ENCODE measurements at places on chromosomes 4 and X.

GRCh38 chr4:30443289-30443688 is 276.9 kb upstream of the PCDH7 start:
- no peak for DNase-seq

GRCh38 chr4:11739992-11740391 is 311.3 kb upstream of the HS3ST1 start:
- DNase-seq: peak; percentile 20

- peak; percentile 91 for DNase-seq
These were observed 5.3 kb downstream of the KIT start for GRCh38 chr4:54662901-54663585.

DNA sequence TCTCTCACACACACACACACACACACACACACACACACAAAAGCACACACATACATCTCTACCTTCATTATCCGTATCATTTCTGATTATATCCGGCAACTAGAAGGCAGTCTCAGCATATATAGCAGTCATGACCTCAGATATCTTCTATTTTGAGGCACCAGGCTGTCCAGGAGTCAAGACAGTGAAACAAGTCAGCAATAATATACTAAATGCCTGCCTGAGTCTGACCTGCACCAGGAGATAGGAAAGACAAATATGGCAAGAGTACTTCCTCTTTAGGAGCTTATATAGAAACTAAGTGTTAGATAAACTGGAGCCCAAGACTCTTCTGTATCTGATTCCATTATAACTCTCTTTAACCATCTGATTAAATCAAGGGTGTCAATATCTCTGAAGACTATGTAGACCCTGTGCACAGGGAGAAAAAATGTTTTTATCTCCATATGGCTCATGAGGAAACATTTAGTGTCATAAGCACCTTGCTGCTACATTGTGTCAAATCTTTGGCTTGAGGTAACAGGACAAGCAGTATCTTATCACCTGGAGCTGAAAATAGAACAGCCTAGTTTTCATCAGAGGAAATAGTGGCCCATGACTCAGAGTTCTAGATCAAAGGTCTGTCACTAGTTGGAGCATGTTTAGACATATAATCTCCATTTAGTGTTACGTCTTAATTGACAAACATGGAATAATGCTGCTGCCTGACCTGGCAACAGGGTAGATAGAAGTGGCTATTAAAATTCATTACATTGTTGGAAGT is 27.0 kb upstream of the FAM47B start:
- DNase-seq: peak; percentile 18

DNA sequence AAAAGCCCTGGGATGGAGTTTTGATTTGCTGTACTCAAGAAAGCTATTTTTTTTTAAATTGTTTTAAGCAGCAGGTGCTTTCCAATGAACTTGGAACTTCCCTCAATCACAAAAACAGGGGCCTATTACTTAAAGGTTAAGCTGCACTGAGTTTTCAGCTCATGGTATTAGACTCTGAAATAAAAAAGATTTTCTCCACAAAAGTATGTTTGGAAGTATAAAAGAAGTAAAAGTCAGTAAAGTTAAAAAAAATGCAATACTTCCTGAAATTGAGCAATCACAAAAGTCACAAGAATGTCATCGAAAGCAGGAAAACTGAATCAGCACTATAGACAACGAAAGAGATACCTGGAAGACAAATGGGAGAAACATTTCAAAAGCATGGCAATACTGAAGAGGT is 38.9 kb upstream of the PLAC8 start:
- DNase-seq: no peak

GRCh38 chr4:123244137-123244536 is 152.5 kb upstream of the SPRY1 start:
- DNase-seq: no peak

- DNase-seq: no peak
These were observed 14.0 kb downstream of the SOD3 start for GRCh38 chr4:24809376-24809775.

DNA sequence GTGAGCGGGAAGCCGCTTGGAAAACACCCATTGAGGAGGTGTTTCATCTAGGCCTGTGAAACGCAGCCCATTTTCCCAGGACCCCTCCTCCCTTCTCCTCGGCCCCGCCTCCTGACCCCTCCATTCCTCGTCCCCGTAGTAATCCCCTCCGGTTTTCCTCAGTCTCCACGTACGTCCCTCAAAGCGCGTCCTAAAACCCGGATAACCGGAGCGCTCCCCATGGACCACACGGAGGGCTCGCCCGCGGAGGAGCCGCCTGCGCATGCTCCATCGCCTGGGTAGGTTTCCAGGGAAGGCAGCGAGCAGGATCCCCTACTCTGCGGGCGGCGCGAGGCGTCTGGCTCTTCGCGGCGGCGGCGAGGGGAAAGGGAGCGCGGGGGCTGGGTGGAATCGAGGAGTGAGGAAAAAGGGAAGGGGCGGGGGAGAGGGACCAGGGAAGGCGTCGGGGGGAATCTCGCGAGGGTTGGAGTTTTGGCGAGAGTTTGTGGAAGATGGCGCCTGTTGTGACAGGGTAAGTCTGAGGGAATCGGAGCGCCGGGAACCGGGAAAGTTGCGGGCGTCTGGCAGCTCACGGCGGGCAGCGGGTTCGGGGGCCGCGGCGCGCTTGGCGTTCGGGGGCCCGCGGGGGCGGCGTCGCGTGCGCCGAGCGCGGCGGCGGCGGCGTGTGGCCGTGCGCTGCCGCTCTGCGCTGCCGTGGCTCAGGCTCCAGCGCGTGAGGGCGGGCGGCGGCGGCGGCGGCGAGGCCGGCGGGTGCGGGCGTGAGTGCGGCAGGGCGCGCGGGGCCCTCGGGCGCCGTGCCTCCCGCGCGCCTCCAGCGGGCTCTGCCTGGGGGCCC is at the start of gene RBPJ:
RBPJ (plus strand) TSS at position 477 of the 835 bp plus-strand sequence; CDS start at position 492, 15 bp downstream.
- DNase-seq: peak; percentile 95

- DNase-seq: no peak
These were observed 1.7 kb upstream of the SRP72 start for GRCh38 chr4:56465599-56466295.

GRCh38 chr4:106708464-106708816 is 327.7 kb downstream of the DKK2 start:
- peak; percentile 82 for DNase-seq

DNA sequence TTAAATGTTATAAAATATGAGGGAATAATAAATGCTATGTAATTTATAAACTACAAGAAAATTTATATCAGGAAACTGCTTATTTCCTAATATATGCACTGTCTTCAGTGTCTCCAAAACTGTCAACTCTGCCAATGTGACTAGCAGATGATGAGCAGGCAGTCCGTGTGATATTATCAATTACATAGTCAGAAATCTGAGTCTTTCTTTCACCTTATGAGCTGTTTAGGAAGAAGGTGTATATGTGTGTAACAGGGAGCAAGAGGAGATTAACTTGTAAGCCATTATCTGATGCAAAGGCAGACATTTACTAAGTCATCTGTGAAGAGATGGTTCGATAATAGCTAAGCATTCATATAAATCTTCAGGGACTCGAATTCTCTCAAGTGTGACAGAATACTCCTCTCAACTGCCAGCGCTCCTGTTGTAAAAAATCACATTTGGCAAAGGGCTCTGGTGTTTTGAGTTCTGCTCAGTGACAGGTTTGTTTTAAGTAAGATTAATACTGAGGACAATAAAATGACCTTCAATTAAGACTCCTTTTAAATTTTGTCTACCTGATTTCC is 79.7 kb downstream of the SNCA start:
- no peak for DNase-seq

DNA sequence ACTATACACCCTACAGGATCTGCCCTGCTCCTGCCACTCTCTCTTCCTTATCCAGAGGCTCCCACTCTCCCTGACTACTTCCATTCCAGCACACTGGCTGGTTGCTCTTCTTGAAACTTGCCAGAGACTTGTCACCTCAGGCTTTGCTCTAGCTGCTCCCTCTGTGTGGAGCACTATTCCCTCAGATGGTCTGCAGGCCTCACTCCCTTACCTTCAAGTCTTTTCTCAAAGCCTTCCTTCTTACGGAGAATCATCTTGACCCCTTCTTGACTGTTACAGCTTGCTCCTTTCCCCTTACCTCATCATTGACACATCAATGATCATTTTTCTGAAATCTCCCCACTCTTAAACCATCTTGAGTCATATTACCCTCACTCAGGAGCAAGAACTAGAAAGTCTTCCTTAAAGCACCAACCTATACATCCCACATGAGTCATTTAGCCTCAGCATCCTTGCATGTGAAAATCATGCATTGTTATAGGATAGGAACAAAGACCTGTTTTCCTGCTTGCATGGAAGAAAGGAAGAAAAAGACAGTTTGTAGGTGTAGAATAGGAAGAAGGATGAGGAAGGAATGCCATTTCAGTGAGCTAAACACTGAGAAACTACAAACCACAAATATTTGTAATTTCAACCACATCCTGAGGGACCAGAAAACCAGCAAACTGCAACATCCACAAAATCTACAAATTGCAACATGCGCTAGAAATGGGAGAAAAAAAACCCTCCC is 55.7 kb downstream of the ANTXR2 start:
- peak; percentile 9 for DNase-seq

DNA sequence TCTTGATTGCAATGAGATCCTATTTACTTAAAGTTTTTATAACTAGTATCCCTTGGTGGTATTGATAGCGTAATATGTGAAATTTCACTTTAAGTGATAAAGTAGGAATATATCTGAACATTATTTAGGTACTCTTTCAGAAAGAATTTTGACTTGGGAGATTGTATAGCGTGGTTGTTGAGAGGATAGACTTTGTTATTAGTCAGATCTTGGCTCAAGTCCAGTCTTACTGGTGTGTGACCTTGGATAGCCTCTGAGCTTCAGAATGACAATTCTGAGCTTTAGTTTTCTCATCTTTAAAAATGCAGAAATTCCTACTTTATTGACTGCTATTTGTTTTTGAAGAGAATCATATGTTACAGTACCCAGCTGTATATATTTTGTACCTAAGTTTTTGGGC is 32.6 kb downstream of the DCK start:
- DNase-seq: peak; percentile 24

- no peak for DNase-seq
These were observed 25.6 kb downstream of the DHRSX start for GRCh38 chrX:2474963-2475726.

- DNase-seq: no peak
These were observed 197.8 kb downstream of the PALLD start for GRCh38 chr4:168694667-168695066.

DNA sequence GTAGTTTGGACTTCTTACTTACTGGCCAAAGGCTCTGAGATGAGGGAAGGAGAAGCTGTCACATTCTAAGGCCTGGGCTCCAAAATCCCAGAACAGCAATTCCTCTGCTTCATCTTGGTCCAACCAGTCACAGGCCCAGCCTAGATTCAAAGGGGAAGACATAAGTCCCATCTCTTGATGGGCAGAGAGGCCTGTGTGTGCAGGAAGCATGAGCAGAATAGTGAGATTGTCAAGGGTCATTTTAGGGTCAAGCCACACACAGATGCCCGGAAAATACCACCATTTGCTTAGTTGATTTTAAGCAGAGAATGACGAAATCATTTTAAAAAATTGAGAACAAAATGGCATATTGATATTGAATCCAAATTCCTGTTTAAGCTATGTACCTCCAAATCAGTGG is 580.9 kb upstream of the ZFP42 start:
- DNase-seq: no peak

DNA sequence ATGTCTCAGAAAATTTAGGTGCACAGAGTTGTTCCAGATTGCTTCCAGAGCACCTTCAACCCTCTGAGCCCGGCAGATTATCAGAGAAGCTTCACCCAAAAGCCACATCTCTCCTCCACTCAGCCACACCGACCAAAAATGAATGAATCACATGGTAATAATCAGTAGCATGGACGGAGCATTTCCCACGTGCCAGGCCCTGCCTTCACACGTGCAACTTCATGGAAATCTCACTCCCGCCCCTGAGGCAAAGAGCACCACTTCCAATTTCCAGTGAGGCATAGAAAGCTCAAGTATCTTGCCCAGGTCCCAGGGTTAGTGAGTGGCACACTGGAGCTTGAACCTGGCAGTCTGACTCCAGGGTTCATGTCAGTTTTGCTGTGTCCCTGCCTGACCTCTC is 56.5 kb downstream of the RELL1 start:
- DNase-seq: no peak

DNA sequence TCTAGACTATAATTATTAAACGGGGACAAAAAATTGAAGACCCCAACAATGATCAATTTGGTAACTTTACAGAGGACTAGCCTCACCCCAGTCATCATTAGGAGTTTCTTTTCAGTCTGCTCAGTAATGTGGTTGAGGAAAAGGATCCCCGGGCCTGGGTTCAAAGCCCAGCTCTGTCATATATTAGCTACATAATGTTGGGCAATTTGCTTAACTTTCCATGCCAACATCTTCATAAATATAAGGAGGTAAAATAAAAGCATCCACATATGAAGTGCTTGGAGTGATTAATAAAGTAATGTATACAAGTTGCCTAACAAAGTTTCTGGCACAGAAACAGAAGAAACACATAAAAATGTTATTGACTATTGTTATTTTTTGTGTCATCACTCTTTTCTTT is 53.4 kb upstream of the ANTXR2 start:
- no peak for DNase-seq
